Mammary epithelial cell (primary cell): ENCODE measurements at places on chromosomes 5 and 9. TPM values are rescaled to one million over a fixed set of nuclear protein-coding genes. Genes with fewer than 3 reads are reported as not detected.

Gene PCDHA1
- not detected for total RNA-seq

Gene TLR4
- 71.3 TPM for total RNA-seq

Gene PTGER4
- 2.7 and 4.9 TPM in 2 replicates for total RNA-seq

Gene LOX
- 28.0 TPM for total RNA-seq

Gene PRSS3
- 1.0 TPM for total RNA-seq

Gene LCN15
- not detected in 2 replicates for total RNA-seq

Gene SLC6A7
- total RNA-seq: not detected

Gene BTNL3
- not detected for total RNA-seq

Gene GPRIN1
- 2.9 and 8.7 TPM in 2 replicates for total RNA-seq

Gene TEK
- total RNA-seq: not detected

Gene CRAT
- total RNA-seq: 17.7 TPM

Gene ADAMTS6
- total RNA-seq: 47.5 and 67.4 TPM in 2 replicates

Gene TNC
- total RNA-seq: 85.8 and 237 TPM in 2 replicates

Gene RLN1
- not detected in 2 replicates for total RNA-seq

Gene TTLL11
- total RNA-seq: 5.7 TPM

Gene ENTPD2
- 19.5 and 23.7 TPM in 2 replicates for total RNA-seq

Gene NR4A3
- total RNA-seq: 0.09 and 0.13 TPM in 2 replicates

Gene CYLC2
- not detected for total RNA-seq

Gene SEMA6A
- total RNA-seq: 0.43 and 1.2 TPM in 2 replicates
